Omental fat pad (tissue), 4 donors: ENCODE measurements at places on chromosomes 1 and 21. TPM values are rescaled to one million over a fixed set of nuclear protein-coding genes. Genes with fewer than 3 reads are reported as not detected.

Gene HSD3B1
- not detected for total RNA-seq

Gene MRPS14
- 14.9 TPM for total RNA-seq

Gene SH2D1B
- 0.12 TPM for total RNA-seq

Gene CRP
- 0.38 TPM for total RNA-seq

Gene SH2D5
- 0.84 TPM for total RNA-seq

Gene NBPF9
- 19.1 TPM for total RNA-seq

Gene NR1I3
- total RNA-seq, result not detected

Gene REN
- total RNA-seq, result 1.4 TPM

Gene TRNP1
- 13.3 TPM for total RNA-seq

Gene RIPPLY3
- total RNA-seq, result not detected

Gene MROH9
- not detected for total RNA-seq

Gene CTSK
- total RNA-seq, result 41.2 TPM

Gene KRTAP13-4
- not detected for total RNA-seq

Gene BLACAT1
- 0.65 TPM for total RNA-seq

Gene TMEM61
- total RNA-seq, result not detected

- no peak for DNase-seq
Measured at GRCh38 chr1:235648407-235648907, 1.1 kb downstream of the GNG4 start.

GRCh38 chr1:31789259-31790065, 25.3 kb upstream of the ADGRB2 start:
- peak; percentile 99 for DNase-seq

- no peak for DNase-seq
Measured at GRCh38 chr1:42290130-42290529, 44.9 kb downstream of the FOXJ3 start.

DNA sequence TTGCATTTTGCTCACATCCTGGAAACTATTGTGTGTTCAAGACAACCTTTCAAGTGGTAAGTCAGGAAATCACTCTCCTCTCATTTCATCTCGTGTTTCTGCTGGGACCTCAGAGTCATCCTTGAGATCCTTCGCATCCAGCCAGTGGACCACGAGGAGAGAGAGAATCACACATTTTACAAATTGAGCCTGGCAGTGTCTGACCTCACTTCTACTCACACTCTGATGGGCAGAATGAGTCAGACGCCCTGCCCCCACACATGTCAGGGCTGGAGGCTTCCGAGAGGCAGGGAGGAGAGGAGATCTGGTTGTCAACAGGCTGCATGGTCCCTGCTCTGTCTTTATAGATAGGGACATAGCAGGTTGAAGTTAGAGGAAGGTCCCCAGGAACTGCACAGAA, 509.7 kb downstream of the AJAP1 start:
- no peak for DNase-seq

GRCh38 chr1:54703471-54703870, 12.2 kb upstream of the TTC4 start:
- no peak for DNase-seq

- no peak for DNase-seq
Measured at GRCh38 chr1:207861442-207862177, 49.3 kb downstream of the CD34 start.

GRCh38 chr1:150555971-150556865, 7.0 kb downstream of the ADAMTSL4 start:
- no peak for DNase-seq

DNA sequence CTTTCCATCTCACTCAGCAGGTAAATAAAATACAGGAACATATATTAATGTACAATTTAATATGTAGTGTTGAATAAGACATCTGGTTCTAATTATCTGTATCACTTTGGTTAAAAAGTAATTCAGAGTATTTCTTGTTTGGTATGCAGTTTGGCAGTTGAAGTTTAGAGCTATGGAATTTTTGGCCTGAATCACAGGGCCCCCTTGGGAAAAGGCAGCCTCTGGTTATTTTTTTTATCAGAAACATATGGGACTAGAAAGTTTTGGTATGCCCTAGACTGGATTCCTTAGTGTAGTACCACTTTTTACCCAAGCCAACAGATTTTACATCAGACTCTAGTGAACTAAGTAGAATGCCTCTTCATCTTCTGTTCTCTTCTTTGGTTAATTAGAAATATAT, 26.4 kb downstream of the CNST start:
- DNase-seq, result no peak

GRCh38 chr1:243249214-243249613, 5.9 kb downstream of the CEP170 start:
- no peak for DNase-seq

- DNase-seq, result peak; percentile 24
Measured at GRCh38 chr1:174800216-174800851, 199.4 kb upstream of the CACYBP start.

- DNase-seq, result no peak
Measured at GRCh38 chr1:168758503-168758902, 29.5 kb upstream of the DPT start.

DNA sequence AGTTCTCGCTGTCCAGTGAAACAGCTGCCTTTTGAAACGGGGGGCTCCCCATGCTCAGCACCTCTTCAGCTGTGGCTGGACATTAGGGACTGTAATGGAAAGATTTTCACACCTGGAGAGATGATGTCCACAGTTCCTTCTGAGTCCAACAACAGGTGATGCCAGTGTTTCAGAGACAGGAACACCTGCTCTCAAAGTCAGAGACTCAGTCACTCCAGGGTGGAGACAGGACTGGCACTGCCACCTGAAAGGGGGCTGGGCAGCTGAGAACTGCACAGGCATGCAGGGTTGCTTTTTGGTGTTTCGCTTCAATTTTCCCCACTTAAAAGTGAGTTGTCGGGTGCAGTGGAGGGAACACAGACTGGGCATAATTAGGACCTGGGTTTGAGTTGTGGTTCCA, 124.8 kb downstream of the GALNT2 start:
- DNase-seq, result no peak

- no peak for DNase-seq
Measured at GRCh38 chr21:44792702-44793591, 8.7 kb downstream of the UBE2G2 start.

DNA sequence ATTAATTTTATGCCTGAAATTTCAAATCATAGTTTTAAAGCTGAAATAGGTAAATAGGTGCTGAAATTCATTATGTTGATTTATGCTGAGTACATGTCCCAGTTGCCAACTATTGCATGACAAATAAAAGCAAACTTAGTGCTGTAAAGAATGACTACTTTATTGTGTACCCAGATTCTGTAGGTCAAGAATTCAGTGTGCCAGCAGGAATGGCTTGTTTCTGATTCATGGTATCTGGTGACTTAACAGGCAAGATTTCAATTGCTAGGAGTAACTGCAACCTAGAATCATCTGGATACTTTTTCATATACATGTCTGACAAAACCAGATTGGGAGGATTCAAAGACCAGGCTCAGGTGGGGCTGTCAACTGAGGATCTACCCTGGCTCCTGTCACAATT, 678.4 kb upstream of the ADAMTS5 start:
- no peak for DNase-seq

- DNase-seq, result no peak
Measured at GRCh38 chr1:154352581-154353459, 27.5 kb downstream of the ATP8B2 start.

DNA sequence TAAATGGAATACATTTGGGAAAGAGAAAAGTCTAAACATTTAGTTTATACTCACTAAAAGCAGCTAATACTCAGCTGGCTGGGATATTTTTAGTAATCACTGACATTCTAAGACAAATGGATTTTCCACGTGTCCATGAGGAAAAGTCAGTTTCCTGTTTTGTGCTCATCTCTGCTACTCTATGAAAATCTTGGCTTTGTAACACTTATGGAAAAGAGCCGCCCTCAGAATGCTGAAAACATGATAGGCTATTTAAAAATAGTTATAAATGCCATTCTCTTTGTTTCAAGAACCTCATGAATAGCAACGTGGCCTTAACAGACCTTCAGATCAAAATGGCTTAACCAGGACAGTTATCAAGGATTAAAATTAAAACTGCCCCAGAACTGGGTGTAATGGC, 29.9 kb downstream of the MRAP start:
- DNase-seq, result no peak

DNA sequence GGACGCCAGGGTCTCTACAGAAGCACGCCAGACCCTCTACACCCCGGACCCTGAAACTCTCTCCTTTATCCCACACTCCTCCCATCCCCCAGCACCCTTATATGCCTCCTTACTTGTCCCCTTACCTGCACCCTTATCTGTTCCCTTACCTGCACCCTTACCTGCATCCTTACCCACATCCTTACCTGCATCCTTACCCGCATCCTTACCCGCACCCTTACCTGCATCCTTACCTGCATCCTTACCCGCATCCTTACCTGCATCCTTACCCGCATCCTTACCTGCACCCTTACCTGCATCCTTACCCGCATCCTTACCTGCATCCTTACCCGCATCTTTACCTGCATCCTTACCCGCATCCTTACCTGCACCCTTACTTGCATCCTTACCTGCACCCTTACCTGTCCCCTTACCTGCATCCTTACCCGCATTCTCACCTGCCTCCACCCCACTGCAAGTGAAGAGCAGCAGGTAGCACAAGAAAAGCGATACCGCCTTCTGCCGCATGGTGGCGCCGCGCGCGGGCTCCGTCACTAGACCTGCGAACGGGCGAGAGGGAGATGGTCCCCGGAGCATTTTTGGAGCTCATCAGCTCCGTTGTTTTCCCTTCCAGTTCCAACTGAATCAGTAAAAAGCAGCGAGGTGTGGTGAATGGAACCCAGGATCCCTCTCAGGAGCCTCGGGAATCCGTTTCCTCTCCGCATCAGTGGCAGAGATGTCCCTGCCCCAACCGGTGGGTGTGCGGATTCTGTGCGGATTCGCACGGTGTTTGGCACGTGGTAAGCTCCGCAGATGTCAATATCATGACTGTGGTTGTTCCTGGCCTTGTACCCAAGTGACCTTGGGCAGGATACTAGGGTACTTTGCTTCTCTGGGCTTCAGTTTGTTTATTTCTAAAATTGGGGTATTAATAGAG, 2.9 kb downstream of the IFI6 start:
- peak; percentile 74 for DNase-seq

GRCh38 chr1:94004924-94005323, 95.7 kb upstream of the GCLM start:
- no peak for DNase-seq

DNA sequence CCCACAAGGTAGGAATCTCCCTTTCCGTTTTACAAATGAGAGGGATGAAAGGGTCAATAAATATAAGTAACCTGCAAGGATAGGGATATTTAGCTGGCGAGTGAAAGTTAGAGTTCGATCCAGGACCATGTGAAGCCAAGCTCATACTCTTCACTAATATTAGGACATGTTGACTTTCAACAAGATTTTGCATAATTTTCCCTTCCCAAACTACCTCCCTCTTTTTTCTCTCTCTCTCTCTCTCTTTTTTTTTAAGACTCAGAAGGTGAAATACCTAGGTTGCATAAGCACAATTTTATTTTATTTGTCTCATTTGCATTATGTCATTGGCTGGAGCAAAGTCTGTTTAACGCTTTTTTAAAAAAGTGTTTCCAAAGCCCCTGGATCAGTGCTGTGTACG, 8.1 kb upstream of the MT1HL1 start:
- no peak for DNase-seq

GRCh38 chr1:7352974-7353373, 418.1 kb upstream of the VAMP3 start:
- no peak for DNase-seq

DNA sequence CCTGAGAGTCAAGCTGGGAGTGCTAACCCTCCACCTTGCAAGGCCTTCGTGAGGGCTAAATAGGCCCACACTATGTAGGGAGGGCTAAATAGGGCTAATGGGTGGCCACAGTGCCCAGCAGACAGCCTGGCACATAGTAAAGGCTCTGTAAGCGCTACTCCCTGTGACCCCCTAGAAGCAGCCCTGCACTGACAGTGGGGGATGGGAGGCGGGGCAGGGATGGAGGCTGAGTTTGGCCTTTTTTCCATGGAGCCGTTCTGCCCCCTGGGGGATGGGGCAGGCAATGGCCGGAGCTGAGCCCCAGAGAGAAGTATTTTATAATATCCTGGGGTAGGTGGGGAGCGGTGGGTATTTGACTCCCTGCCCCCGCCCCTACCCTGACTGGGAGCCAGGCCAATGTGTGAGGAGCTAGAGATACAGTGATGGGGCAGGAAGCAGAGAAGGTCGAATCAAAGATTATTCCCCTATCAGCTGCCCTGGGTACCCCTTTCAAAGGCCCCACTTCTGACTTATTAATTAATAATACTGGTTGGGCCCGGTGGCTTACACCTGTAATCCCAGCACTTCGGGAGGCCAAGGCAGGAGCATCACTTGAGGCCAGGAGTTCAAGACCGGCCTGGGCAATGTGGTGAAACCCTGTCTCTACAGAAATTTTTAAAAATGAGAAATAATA, 42.3 kb downstream of the LACTBL1 start:
- no peak for DNase-seq

GRCh38 chr1:114215436-114215835, 61.8 kb upstream of the SYT6 start:
- no peak for DNase-seq

GRCh38 chr1:79705218-79705617, 698.7 kb upstream of the ADGRL4 start:
- no peak for DNase-seq

GRCh38 chr1:33635336-33636012, 163.0 kb downstream of the ZSCAN20 start:
- no peak for DNase-seq

DNA sequence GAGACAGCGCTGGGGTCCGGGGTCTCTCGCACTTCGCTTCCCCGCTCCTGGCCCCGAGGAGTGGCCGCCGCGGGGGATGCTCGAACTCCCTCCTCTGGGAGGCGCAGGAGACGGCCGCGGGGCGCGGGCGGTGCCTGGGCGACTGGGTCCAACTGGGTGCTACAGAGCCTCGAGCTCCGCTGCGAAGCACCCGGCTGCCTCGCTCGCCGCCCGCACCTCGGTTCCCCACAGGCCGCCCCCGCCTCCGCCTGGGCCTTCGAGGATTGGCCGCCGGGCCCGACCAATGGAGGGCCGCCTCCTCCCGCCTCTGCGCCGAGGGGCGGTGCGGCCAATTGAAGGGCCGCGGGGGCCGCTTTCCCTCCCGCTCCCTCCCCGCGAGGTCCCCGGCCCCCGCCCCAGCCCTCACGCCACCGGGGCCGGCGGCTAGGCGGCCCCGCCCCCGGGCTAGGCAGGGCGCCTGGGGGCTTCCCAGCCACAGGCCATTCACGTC, at the start of gene CNN3:
CNN3 (minus strand) TSS at position 196 of the 490 bp plus-strand sequence. CDS start 216 bp downstream, outside the sequence.
- peak; percentile 61 for DNase-seq
